Esophagus (tissue), 2 donors: ENCODE measurements at places on chromosomes 1 and 21. TPM values are rescaled to one million over a fixed set of nuclear protein-coding genes. Genes with fewer than 3 reads are reported as not detected.

The LRP8 gene
- 2.7 TPM for polyA plus RNA-seq

The FABP3 gene
- 2.6 TPM for polyA plus RNA-seq

The AIM2 gene
- polyA plus RNA-seq: 1.0 TPM

The CHI3L2 gene
- 0.28 TPM for polyA plus RNA-seq

The ICOSLG gene
- polyA plus RNA-seq: 2.6 TPM

The LPGAT1 gene
- 3.7 TPM for polyA plus RNA-seq

The YY1AP1 gene
- 37.4 TPM for polyA plus RNA-seq

The NCMAP gene
- polyA plus RNA-seq: 0.04 TPM

The C1orf94 gene
- polyA plus RNA-seq: not detected

The UBE2U gene
- not detected for polyA plus RNA-seq

The KRTAP13-2 gene
- not detected for polyA plus RNA-seq

The OR2G6 gene
- polyA plus RNA-seq: not detected

The PAPPA2 gene
- polyA plus RNA-seq: not detected

The SH2D1B gene
- 1.2 TPM for polyA plus RNA-seq

The KIAA0319L gene
- 16.7 TPM for polyA plus RNA-seq

The RHBG gene
- polyA plus RNA-seq: 2.3 TPM

The EFNA1 gene
- 48.1 TPM for polyA plus RNA-seq

The CLCNKA gene
- polyA plus RNA-seq: 0.04 TPM

The GFI1 gene
- 0.47 TPM for polyA plus RNA-seq

The S100B gene
- 11.6 TPM for polyA plus RNA-seq

The KRTAP11-1 gene
- polyA plus RNA-seq: not detected

The FTCD gene
- 0.33 TPM for polyA plus RNA-seq

The EXTL1 gene
- 0.45 TPM for polyA plus RNA-seq

The CNIH3 gene
- 0.99 TPM for polyA plus RNA-seq

The SPRR2B gene
- 10.9 TPM for polyA plus RNA-seq

The KCNJ15 gene
- polyA plus RNA-seq: 4.2 TPM

The DMRTA2 gene
- polyA plus RNA-seq: 0.98 TPM

The GOLT1A gene
- 0.81 TPM for polyA plus RNA-seq

The KDF1 gene
- polyA plus RNA-seq: 12.7 TPM

The SPATA46 gene
- polyA plus RNA-seq: not detected

The CYYR1 gene
- polyA plus RNA-seq: 4.0 TPM

The ZNF593OS gene
- 0.12 TPM for polyA plus RNA-seq

The PDZK1IP1 gene
- 126 TPM for polyA plus RNA-seq

The ELAVL4 gene
- not detected for polyA plus RNA-seq

The ACTL8 gene
- 0.12 TPM for polyA plus RNA-seq

The OR6N1 gene
- not detected for polyA plus RNA-seq

The LMOD1 gene
- polyA plus RNA-seq: 60.4 TPM

The TMEM69 gene
- 11.3 TPM for polyA plus RNA-seq

The C8A gene
- polyA plus RNA-seq: not detected
